ENCODE measurements at places on chromosomes 5 and 9.

GRCh38 chr9:78982849-78983248, 588.9 kb upstream of the TLE4 start:
- DNase-seq = no peak

- DNase-seq = no peak
Measured at GRCh38 chr5:159051421-159052282, 48.1 kb downstream of the EBF1 start.

DNA sequence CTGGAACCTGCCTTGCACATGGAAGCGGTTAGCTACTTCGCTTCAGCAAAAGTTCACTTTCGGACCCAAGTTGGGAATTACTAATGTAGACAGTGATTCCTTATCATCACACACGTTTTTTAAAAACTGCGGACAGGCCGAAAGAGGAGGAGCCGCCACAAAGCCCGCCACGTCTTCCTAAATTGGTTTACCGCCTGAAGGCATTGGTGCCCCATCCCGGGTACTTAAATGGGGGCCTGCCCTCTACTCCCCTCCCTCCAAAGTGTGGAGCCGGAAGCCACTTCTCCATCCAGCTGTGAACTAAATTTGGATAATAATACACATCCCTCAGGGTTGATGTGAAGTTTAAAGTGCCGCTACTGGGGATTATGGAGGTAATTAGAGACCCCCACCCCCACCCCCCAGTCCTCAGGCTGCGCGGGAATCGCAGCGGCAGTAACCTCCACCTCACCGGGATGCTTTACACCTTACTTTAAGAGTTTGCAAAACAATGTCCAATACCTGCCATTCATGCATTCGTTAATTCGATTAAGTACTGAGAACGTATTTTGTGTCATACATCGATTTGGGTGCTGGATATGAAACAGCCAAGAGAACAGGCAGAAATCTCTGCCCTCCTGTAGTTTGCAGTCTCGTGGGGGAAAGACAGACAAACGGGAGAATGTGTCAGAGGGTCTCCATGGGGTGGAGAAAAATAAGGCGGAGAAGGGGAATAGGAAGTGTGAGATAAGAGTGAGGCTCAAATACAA, 937 bp upstream of the MACROH2A1 start:
- no peak for DNase-seq

- DNase-seq = no peak
Measured at GRCh38 chr5:34692786-34693185, 36.7 kb downstream of the RAI14 start.

DNA sequence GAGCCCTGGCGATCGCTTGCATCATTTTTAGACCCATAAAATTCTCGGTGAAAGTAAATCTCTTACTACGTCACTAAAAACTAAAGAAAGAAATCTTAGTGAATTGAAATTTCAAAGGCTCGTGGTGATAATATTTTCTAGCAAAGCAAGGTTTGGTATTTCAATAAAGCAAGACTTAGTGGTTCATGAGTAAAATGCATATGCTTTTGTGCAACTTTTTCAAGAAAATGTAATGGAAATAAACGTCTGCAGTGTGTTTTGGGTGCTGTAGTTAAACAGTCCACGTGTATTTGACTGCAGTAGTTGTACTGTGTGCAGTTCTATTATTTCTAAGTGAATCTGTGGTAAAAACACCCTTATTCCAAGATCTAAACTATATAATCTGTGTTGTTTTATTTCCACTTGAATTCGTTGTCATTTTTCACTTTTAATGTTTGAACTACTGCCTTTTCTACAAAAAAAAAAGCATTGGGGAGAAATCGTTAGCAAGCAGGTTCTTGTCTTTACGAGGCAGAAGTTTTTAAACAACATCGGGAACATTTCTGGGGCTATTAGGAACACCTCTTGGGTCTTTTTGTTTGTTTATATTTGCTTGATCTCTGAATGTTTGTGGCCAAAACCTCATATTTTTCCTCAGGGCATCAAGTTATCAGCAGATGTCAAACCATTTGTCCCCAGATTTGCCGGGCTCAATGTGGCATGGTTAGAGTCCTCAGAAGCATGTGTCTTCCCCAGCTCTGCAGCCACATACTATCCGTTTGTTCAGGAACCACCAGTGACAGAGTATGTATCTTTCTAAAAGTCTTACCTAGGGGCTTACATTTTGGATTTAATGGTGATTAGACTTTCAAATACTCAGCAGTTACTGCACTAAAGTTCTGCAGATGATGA, 960 bp downstream of the SECISBP2 start:
- no peak for DNase-seq

DNA sequence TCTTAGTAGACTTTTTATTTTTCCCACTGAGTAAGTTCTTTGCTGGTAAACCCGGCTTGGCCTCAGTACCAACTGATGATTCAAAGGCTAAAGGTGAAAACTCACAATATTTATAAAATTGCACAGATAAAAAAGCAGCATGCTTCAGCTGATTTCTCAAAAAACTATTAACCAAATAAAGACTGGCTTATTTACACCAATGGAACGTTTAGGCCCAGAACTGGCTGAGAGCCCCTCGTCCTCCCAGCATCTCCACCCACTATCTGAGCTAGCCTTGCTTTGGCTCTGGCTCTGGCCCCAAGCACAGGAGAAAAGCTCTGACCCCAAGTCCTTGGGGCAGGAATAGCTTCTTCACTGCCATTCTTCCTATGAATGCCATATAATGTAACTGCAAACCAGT, 68.5 kb downstream of the SPTLC1 start:
- DNase-seq = no peak

DNA sequence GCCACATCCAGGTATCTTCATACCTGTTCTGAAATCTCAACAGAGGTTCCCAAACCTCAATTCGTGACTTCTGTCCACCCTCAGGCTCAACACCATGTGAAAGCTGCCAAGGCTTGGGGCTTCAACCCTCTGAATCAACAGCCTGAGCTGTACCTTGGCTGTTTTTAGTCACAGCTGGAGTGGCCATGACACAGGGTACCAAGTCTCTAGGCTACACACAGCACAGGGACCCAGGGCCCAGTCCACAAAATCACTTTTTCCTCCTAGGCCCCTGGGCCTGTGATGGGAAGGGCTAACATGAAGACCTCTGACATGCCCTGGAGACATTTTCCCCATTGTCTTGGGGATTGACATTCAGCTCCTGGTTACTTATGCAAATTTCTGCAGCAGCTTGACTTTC, 464.9 kb downstream of the ELAVL2 start:
- DNase-seq = no peak

DNA sequence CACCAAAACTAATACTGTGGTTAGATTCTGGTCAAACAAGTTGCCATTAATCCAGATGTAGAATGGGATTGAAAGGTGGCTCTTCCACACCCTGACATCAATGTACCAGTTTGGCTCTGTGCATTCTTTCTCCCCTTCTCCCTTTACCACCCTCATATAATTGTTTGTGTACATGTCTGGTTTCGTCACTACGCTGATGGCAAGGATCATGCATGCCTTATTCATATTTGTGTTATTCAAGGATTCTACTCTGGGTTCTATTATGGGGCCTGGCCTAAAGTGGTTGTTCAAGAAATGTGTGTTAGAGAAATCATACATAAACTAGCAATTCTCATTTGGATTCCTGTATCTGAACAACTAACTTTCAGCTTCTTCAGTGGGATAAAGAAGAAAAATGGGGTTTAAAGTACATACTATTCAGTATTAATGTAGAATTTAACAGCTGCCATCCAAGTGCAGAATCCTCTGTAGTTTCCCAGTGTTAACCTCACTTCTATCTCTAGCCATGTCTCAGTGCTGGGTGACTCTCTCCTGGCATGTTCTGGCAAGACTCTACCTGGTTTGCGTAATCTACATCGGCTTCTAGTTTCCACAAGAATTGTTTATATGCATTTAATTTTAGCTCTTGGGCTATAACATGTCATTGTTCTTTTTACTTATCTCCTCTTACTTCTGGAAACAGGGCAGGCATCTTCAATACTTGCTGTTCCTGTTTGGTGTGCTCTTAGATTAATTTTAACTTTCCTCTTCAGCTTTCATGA, 27.9 kb upstream of the CDKN2B start:
- DNase-seq = no peak

GRCh38 chr9:2859776-2860379, 16.0 kb upstream of the PUM3 start:
- peak; percentile 15 for DNase-seq

DNA sequence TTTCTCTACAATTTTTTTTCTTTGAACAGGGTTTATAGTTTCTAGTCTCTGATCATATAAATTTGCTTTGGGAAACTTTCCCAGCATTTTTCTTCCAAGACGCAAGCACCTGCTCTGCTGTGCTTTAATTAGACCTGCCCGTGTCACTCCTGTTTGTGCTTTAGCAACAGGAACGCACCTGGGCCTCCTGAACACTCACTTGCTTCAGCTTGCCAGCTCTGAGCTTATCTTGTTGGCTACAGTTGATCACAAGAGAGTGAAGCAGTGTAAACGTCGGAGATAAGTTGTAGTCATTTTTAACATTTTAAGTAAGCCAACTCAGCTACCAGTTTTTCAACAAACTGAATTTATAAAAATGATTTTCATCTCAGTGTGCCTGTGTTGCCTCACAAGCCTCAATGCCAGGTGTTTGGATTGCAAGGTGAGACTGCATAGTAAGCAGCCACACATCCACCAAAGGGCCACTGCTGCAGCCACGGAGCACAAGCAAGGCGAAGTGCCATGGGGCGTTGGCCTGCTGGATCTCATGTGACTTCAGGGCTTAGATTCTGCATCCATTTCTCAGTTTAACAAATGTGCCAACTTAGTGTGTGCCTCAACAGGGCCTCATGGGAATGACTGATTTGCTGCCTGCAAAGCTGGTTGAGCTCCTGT, 166.9 kb downstream of the TRIO start:
- DNase-seq = no peak

DNA sequence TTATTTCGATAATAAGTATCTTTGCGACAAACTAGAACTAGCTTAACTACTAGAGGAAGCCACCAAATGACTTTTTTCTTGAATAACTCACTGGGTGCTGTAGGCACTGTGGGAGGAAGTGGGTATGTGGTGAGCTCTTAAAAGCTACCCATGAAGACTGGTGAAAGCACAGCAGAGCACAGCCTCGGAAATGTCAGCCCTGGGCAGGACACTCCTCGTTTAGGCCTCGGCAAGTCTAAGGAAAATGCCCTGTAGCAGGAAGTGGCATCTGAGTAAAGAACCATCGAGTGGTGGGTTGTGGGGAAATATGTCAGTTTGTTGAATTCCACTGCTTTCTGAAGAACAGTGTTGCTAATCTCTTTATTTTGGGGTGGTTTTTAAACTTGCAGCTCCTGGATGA, 44.0 kb upstream of the NCS1 start:
- DNase-seq = no peak

DNA sequence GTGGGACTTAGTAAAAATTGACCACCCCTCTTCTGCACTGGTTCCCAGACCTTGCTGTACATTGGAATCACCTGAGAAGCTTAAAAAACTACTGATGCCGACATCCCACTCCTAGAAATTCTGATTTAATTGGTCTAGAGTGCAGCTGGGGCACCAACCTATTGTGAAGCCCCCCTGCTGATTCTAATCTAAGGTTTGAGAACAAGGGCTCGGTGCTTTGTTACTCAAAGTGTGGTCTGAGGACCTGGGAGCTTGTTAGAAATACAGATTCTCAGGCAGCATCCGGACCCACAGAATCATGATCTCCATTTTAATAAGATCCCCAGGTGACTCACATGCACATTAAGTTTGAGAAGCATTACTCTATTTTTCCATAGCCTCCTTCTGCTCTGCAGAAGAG, 57.8 kb upstream of the LPAR1 start:
- DNase-seq = no peak

GRCh38 chr5:139388198-139388821, 1.4 kb downstream of the MZB1 start:
- no peak for DNase-seq

- DNase-seq = no peak
Measured at GRCh38 chr9:69023650-69024049, 9.7 kb upstream of the PRKACG start.

DNA sequence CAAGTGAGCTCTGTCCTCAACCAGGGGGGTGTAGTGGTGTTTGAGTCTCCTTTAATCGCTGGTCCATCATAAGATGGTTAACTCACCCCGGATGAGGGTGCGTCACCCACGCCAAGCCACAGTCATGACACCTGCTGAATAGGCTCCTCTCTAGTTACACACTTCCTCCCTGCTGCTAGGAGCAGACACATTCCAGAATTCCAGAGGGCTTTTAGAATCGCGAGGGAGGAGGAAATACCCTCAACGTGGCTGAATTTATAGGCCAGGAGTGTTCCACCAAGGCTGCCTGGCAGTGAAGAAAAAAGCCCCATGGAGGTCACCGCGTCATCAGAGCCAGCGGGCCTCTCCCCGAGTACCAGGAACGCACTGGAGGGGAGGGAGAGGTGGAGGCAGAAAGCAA, 5.1 kb downstream of the GLRX start:
- DNase-seq = no peak

GRCh38 chr9:136532799-136533774, 12.8 kb downstream of the NOTCH1 start:
- no peak for DNase-seq

GRCh38 chr5:76544268-76544926, 78.8 kb downstream of the F2RL2 start:
- DNase-seq = no peak
